ENCODE measurements at places on chromosomes 4 and X.

GRCh38 chr4:56038487-56039162, 89.9 kb downstream of the CEP135 start:
- DNase-seq = no peak

GRCh38 chr4:57080781-57081650, 29.2 kb downstream of the IGFBP7 start:
- no peak for DNase-seq

DNA sequence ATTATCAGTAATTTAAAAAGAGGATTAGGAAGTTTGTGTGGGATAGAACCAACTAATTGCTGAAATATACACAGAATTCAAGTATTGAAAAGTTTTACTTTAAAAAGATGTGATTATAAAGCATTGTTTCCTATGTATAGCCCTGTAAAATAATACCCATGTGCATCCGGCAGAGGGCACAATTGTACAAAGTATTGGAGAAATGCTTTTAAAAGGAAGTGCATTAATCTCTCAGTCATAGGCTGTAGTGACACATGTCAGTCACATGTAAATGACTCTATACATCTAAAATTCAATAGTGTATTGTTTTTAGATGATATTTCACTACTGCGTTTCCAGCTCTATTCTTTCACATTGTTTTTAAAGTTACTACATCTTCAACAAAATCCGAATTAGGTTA, 9.7 kb upstream of the GEMIN8 start:
- no peak for DNase-seq

DNA sequence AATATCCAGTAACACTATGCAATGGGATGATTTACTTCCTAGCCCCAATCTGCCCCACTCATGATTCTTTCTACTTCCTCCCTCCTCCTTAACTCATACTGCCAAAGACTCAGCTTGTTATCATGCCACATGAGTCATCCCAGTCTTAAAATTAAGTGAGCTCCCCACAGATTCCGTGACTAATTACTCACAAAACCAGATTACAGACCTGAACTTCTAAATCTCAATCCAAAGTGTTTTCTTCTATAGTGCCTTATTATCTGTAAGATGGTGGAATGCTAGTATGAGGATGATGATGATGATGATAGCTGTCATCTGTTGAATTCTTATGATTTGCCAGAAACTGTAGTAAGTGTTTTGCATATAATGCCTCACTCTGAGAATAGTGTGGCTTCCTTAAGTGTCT, 27.7 kb upstream of the GPC3 start:
- DNase-seq = no peak

GRCh38 chr4:177376024-177376423, 66.2 kb downstream of the AGA start:
- no peak for DNase-seq

DNA sequence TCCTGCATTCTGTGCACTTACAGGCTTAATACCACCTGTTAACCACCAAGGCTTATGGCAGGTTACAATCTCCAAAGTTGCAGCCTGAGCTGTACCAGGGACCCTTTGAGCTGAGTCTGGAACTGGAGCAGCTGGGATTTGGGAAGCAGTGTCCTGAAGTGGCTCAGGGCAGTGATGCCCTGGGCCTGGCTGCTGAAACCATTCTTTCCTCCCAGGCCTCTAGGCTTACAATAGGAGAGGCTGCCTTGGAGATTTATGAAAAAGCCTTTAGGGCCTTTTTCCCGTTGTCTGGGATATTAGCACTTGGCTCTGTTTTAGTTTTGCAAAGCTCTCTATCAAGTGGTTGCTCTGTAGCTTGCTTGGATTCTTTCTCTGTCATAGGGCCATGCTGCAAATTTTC, 154.3 kb upstream of the CASK start:
- no peak for DNase-seq
